ENCODE measurements at places on chromosomes 4 and X.

GRCh38 chr4:78331965-78332364, 219.6 kb upstream of the ANXA3 start:
- no peak for DNase-seq

DNA sequence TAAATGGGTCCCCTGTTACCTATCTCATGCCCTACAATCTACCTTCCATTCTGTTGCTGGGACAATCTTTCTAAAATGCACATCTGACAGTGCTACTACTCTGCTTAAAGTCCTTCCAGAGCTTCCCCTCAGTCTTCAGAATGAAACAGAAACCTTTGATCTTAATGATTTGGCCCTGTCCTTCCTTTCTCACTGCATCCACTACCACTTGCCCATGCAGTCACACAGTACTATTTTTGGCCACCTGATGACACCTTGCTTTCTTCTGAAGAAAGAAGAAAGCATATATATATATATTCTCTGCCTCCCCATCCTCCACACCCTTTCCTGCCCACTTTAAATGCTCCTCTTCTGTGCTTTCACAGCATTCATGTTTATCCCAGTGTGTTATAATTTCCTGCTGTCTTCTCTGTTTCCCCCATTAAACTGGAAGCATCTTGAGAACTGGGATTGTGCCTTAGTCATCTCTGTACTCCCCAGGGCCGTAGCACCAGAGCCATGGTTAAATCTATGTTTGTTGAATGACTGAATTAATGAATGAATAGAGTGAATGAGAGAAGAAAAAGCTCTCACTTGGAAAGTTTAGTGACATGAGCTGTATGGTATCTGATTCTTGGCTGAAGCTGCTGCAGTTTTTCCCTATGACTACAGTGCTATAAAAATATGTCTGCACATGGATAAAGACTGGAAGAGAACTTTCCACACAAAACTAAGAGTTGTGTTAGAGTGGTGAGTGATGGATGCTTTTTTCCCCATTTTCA, 56.2 kb downstream of the RTL9 start:
- no peak for DNase-seq

GRCh38 chr4:61723492-61723891, 523.4 kb downstream of the ADGRL3 start:
- DNase-seq, result no peak

- no peak for DNase-seq
Measured at GRCh38 chrX:108763559-108763958, 27.2 kb upstream of the IRS4 start.

GRCh38 chrX:54496517-54496852, 451 bp upstream of the FGD1 start:
- DNase-seq, result no peak

DNA sequence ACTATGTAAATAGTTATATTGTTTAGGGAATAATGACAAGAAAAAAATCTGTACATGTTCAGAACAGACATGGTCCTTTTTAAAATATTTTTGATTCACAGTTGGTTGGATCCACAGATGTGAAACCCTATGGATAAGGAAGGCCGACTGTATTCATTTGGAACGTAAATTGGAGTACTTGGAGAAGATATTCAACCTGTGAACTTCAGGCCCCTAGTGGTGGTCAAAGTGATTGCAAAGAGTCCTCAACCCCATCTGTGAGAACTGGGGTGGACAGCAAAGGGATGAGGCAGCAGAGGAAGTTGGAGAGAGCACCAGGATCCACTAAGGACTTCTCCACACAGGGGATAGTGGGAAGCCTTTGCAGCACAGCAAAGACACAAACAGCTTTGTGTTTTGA, 6.2 kb upstream of the CXCL13 start:
- no peak for DNase-seq

DNA sequence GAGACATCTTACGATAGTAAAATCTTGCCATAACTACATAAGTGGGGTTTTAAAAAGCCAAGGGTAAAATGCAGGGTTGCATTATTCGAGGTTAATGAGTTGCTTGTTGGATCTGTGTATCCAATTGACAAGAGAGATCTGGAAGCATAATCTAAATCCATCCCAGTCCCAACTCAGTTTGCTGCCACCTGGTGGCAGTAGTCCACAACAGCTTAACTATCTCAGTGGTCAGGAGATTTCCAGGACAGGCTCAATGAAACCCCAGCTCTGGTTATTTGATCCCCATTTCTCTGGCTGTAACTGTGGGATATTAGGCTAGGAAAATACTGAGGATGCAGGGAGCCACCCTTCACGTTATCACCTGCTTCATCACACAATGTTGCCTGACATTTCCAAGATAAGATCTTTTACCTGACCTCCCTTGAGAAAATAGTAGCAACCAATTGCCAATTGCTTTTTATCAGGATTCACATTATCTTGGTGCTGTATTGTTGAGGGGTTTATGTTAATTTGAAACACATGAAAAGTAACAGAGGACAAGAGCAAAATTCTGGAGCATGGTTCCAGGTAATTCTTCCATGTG, 88.2 kb upstream of the TNIP3 start:
- peak; percentile 3 for DNase-seq

DNA sequence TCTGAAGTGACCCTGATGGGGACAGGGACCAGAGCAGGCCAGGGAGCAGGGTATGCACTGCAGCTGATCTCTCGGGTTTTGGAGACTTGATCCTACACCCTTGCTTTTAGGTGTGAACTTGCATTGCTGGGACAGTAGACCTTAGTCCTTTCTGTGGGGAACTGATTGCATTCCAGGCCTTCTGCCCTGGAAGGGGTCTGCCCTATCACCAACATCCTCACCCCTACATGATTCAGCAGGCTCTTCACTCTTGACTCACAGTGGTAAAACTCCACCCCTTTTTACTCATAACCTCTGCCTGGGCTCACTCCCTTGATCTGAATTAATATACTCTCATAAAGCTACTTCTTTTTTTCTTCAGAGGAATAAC, 6.6 kb upstream of the DDX60L start:
- DNase-seq, result no peak

GRCh38 chr4:182189103-182189878, 53.9 kb upstream of the TENM3 start:
- no peak for DNase-seq

- DNase-seq, result no peak
Measured at GRCh38 chr4:552019-552418, 24.1 kb downstream of the TMEM271 start.

- no peak for DNase-seq
Measured at GRCh38 chr4:112519689-112520597, 4.0 kb upstream of the NEUROG2 start.

- DNase-seq, result no peak
Measured at GRCh38 chr4:173270312-173271027, 63.7 kb downstream of the HMGB2 start.

DNA sequence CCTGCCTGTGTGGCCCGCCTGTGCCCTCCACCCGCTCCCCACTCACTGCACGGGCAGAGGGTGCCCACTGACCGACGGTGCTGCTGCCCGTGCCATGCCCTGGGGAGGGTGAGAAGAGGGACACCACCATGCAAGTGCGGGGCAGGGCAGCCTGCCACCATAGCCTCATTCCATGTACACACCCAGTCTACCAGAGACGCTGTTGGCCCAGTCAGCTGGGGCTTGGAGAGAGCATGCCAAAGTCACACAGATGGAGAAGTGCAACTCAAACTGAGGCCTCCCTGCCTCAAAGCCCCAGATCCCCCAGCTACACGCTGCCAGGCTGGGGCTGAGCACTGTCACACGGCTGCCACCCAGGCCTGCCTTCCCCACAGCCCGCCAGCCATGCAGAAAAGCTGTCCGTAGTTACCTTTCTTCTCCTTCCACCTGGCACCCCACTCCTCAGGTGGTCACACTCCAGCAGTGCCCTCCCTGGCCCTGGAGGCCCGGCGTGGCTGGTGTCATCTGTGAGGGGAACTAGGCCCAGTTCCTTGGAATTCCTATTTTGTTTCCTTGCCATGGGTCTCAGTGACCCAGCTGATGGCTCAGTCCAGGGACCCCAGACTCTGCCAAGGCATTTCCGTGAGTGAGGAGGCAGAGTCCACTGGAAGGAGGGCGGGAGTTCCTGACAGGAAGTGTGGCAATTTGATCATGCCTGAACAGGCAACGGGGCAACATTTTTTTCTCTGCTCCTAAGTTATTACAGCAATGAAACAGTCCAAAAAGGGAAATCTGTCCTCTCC, at the start of gene SLC2A9:
TSS of gene SLC2A9 (minus strand) at position 627 of the 782 bp plus-strand sequence. CDS start at position 559, 68 bp downstream.
- DNase-seq, result no peak

- DNase-seq, result peak; percentile 18
Measured at GRCh38 chr4:10015140-10015753, 6.0 kb downstream of the SLC2A9 start.

GRCh38 chrX:48595929-48596328, 1.4 kb upstream of the WDR13 start:
- no peak for DNase-seq

- no peak for DNase-seq
Measured at GRCh38 chr4:163649557-163650091, 155.1 kb downstream of the TMA16 start.

DNA sequence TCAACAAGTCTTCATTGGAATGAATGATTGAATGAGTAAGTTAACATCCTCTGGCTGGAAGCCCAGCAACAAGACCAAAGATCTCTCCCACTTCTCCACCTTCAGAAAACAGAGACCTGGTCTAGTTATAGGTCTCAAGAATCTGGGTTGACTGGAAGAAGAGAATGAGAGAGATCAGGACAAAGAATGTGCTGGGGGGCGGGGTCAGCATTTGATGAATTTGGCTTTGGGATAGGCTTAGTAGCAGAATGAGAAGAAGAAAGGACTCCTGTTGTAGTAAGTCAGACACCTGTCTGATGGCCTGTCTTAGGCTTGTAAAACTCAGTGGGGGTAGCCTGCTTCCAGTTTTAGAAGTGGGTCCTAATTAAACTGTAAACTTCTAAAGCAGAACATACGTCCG, 51.0 kb downstream of the TRIM2 start:
- DNase-seq, result no peak

DNA sequence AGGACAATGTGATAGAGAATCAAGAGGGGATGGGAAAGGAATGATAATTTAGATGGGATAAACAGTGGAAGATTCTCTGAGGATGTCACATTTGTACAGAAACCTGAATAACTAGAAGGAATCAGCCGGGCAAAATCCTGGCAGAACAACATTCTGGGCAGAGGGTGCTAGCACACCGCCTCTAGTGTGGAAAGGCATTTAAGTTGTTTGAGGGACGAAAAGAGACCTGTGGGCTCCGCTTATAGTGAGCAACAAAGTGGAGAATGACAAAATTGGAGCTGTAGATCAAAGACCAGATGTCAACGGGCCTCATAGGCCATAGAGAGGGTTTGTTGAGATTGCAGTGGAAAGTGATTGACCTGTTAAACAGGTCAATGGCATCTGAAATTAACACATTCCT, 596.0 kb upstream of the SLIT2 start:
- no peak for DNase-seq

GRCh38 chr4:183136855-183137254, 37.8 kb downstream of the WWC2 start:
- DNase-seq, result no peak

DNA sequence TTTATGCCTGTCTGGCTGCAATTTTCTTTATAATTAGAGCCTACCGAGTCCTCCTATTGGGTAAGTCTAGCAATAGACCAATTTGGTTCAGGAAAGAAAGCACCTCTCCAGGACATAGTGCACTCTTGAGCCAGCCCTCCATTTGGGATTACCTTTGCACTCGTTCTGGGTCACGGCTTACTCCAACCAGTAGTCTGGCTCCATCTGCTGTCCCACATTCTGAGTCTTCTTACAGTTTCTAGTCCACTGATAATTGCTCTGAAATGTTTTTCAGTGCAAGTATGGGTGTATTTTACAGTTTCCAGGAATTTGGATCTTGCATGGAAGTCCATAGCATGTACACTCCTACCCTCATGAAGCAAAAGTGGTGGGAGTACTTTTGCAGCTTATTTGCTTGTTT, 34.8 kb upstream of the USP51 start:
- DNase-seq, result no peak

GRCh38 chr4:6415031-6415705, 57.2 kb downstream of the PPP2R2C start:
- DNase-seq, result no peak

GRCh38 chrX:17818726-17819125, 42.4 kb downstream of the RAI2 start:
- no peak for DNase-seq

GRCh38 chr4:88419874-88420273, 37.0 kb upstream of the HERC5 start:
- no peak for DNase-seq

DNA sequence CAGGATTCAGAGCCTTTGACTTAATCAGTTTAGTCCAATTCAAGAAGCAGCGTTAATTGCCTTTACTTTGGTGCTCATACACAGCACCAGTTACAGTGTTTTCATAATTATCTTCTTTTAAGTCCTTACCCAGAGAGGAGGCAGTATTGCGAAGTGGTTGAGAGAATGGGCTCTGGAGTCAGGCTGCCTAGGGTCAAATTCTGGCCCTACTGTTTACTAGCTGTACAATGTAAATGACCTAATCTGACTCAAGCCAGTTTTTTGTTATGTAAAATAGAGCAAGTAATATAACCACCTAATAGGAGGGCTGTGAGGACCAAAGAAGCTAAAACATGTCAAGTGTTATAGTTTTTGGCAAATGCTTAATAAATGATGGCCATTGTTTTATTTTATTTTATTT, 27.6 kb downstream of the WDR44 start:
- no peak for DNase-seq

- DNase-seq, result no peak
Measured at GRCh38 chrX:10033375-10034007, 66.3 kb downstream of the CLDN34 start.

All from caudate nucleus (tissue), 63 donors.